ENCODE measurements at places on chromosomes 13 and 19. TPM values are rescaled to one million over a fixed set of nuclear protein-coding genes. Genes with fewer than 3 reads are reported as not detected.

GRCh38 chr13:22061371-22061805 is 390.5 kb downstream of the FGF9 start:
- no peak for DNase-seq

- no peak for DNase-seq
These were observed 80.2 kb upstream of the SERP2 start for GRCh38 chr13:44293374-44293773.

Gene A1BG
- total RNA-seq: 40.0 TPM

- DNase-seq: no peak
These were observed 77.4 kb upstream of the SPATA13 start for GRCh38 chr13:24083141-24083540.

DNA sequence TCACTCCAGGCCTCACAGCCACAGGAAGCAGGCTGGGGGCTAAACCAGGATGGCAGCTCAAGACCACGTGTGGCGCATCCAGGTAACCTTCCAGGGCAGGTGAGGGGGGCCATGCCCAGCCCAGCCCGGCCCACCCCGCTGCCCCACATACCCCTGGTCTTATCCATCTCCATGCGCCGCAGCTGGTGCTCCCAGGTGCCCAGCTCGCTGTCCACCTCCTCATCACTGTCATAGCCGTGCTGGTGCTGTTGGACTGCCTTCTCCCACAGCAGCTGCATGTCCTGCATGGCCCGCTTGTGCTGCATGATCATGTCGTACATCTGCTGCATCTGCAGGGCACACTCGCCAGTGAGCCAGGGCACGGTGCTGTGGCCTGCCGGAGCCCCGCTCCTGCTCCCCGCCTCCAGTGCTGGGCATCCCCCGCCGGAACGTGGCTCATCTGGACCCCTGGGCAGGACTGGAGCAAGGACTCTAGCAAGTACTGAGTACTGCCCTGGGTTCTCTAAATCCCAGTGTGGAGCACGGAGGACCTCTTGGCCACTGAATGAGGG is 6.0 kb upstream of the TM6SF2 start:
- no peak for DNase-seq

Gene NCAN
- not detected for total RNA-seq

Gene KLK14
- total RNA-seq: not detected

Data from osteocyte (in vitro differentiated cells).